Activated CD8-positive, alpha-beta memory T cell treated with anti-CD3 and anti-CD28 coated beads for 36 hours (primary cell): ENCODE measurements at places on chromosomes 3 and 15. TPM values are rescaled to one million over a fixed set of nuclear protein-coding genes. Genes with fewer than 3 reads are reported as not detected.

The SLCO3A1 gene
- 6.6 TPM for total RNA-seq

The SYNPR gene
- total RNA-seq: not detected

The CPLX3 gene
- not detected for total RNA-seq

The PLSCR2 gene
- total RNA-seq: not detected

The GOLGA8M gene
- not detected for total RNA-seq

The NOX5 gene
- not detected for total RNA-seq

The CPNE9 gene
- 0.40 TPM for total RNA-seq

The PLCB2 gene
- 53.3 TPM for total RNA-seq

The DPPA4 gene
- total RNA-seq: 0.23 TPM

The HHLA2 gene
- total RNA-seq: 1.3 TPM

The GPR87 gene
- total RNA-seq: 1.2 TPM

The HIGD2B gene
- total RNA-seq: 0.32 TPM
